ENCODE measurements at places on chromosomes 1 and 21.

- no peak for DNase-seq
These were observed 3.1 kb upstream of the WNT3A start for GRCh38 chr1:228003461-228004330.

- no peak for DNase-seq
These were observed 16.1 kb downstream of the HSF2BP start for GRCh38 chr21:43643193-43643592.

- no peak for DNase-seq
These were observed 32.5 kb upstream of the SSX2IP start for GRCh38 chr1:84722794-84723193.

GRCh38 chr1:230818901-230819300, 49.4 kb downstream of the C1orf198 start:
- no peak for DNase-seq

DNA sequence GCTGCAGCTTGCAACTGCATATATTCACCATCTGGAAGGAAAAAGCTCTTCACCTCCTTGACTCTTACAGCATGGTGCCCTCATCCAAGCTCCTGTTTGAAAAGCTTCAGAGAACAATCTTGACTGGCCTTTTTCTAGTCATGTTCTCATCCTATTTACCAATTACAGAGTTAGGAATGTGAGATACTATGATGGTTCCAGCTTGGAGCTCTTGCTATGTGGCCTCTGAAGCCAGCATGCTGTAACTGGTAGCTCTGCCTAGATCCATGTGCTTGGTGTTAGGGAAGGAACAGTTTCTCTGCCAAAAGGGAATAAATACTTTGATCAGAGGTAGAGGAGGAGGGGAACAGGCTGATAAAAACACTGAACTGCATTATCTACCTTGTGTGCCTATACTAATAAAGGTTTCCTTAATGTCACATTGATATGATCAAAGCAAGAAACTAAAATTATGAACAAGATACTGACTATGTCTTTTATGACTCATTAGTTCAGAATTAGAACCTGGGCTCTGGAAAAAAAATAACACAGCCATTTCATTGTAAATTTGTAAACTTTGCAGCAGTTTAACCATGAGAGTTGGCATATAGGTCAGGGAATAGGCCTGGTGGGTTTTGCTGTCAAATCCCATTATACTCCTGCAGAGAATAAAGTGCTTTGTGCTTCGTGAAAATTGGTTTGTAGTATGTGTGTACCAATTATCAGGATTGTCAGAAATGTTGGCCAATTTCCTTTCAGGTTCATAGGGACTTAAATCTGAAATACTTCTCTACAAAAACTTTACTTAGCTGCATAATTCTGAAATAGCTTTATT, 92.7 kb downstream of the LEPR start:
- no peak for DNase-seq

DNA sequence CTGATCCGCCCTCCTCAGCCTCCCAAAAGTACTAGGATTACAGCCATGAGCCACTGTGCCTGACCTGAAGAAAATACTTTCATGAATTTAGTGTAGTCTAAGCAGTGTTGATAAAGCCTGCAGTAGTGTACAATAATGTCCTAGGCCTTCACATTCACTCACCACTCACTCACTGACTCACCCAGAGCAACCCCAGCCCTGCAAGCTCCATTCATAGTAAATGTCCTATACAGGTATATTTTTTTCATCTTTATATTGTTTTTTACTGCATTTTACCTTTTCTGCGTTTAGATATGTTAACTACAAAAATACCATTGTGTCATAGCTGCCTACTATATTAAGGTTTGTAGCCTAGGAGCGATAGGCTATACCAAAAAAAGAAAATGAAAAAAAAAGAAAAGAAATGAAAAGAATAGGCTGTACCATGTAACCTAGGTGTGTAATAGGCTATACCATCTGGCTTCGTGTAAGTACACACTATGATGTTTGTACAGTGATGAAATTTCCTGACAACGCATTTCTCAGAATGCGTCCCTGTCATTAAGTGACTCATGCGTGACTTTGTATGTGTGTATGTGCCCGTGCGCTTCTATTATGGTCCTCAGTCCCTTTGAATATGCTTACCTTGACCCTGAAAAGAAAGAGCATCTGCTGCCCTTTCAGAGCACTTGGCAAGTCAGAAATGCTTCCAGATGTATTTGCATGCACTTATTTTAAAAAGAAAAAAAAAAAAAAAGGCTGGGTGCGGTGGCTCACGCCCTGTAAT, 9.2 kb upstream of the SLAMF8 start:
- no peak for DNase-seq

- no peak for DNase-seq
These were observed 23.5 kb downstream of the AGRN start for GRCh38 chr1:1043411-1043810.

DNA sequence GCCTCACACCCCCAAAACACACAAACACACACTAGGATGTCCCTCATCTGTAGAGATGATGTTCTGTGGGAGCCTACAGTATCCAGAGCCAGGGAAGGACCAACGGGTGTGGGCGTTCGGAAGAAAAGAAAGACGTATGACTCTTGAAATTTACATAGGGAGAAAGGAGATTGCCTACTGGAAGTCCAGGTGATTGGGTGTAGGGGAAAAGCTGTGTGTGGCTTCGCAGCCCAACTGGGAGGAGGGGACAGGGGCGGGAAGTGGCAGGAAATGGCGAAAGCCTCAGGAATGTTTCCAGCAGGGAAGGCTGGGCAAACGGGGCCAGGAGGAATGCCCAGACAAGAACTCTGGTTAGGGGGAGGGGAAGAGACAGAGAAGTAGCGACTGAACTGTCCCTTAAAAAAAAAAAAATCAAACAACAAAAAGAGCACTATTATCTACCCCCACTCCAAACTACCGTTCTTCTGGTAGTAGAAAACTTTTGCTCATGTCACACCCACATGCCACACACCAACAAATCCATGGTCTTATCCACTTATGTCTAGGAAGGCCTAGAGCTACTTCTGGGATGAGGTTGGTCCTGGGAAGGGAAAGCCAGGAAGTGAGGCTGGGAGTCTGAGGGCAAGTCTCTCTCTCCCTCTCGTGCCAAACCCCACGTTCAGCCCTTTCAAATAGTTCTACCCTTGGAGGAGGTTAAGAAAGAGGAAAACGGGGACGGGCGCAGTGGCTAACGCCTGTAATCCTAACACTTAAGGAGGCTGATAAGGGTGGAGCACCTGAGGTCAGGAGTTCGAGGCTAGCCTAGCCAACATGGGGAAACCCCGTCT, 1.8 kb upstream of the CKS1B start:
- DNase-seq = no peak

- DNase-seq = no peak
These were observed 150.9 kb upstream of the JUN start for GRCh38 chr1:58934706-58935105.

- DNase-seq = no peak
These were observed 34.1 kb upstream of the CNIH3 start for GRCh38 chr1:224582041-224582440.
